ENCODE measurements at places on chromosomes 2 and 18.

- DNase-seq, result no peak
These were observed 389.5 kb upstream of the TNP1 start for GRCh38 chr2:217249121-217250012.

DNA sequence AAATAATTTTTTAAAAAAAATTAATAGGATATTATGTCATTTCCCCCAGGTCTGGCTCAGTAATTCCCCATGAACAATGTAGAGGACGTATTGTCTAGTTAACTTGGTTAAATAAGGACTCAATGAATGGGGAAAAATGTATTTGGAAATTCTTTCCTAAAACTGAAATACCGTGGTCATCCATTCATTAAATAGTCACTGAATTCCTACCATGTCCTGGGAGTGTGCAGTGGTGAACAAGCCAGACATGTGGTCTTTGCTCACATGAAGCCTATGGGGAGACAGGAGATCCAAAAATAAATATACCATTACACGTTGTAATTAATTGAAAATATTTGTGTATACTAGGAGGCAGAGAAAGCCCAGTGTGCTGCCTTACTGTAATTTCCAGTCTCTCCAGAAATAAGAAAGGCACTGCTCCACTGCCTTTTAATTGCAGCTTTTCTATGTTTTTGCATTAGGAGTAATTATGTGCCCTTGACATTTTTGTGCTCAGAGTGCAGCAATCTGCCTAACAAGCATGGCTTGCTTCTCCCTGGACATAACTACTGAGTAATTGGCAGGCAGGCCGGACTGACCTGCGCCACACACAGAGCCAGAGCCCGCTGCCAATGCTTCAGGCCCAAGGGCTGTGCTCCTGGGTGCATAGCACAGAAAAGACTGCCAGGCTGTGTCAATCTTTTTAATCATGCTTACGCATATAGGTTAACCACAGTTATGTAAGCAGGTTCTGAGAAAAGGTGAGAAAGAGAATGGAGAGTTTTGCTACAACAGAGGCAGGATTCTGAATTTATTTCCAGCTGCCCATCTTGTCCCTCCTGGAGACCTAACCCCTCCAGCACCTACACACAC, 22.2 kb upstream of the TTC39C start:
- no peak for DNase-seq

- no peak for DNase-seq
These were observed 9.6 kb downstream of the CFAP221 start for GRCh38 chr2:119553687-119554344.

DNA sequence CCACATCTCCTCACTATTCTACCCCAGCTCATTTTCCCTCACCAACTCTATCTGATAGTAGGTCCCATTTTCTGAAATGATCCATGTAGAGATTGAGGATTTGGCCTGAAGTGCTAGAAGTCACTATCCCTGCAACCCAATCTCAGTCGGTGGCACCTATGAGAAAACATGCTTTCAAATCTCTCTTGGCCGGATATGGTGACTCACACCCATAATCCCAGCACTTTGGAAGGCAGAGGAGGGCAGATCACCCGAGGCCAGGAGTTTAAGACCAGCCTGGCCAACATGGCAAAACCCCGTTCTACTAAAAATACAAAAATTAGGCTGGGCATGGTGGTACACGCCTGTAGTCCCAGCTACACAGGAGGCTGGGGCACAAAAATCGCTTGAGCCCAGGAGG, 19.1 kb upstream of the MARCHF4 start:
- no peak for DNase-seq

DNA sequence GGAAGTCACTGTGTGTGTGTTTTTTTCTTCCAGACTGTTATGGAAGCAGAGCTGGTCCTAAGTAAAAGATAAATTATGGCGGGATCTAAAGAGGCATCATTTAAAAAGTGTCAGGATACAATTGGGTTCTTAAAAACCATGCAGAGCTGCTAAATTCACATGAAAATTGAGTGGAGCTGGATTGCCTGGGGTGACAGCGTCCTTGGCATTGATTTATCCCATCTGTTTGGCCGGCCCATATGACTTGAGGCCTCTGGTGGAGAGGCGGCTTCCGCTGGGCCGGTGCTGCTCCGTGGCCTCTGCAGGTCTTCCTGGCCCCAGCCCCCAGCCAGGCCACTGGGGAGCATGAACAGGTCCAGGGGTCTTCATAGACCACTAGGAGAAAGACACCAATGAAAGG, 165.5 kb downstream of the GLI2 start:
- no peak for DNase-seq

DNA sequence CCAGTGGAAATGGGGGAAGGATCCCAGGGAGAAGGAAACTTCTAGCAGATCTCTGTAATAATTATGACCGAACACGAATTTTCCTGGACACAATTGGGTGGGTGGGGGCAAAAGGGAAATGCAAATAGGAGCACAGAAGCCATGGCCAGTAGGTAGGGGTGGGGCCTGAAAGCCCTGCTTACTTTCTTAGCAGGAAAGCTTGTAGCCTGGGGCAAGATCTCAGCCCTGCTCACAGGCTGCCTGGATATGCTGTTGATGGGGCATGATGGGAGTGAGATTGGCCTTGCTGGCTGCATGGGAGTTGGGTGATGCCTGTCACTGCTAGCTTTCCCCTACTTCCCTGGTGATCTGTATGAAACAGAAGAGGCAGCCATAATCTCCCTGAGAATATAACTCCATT, 45.9 kb upstream of the SPOPL start:
- DNase-seq, result no peak

DNA sequence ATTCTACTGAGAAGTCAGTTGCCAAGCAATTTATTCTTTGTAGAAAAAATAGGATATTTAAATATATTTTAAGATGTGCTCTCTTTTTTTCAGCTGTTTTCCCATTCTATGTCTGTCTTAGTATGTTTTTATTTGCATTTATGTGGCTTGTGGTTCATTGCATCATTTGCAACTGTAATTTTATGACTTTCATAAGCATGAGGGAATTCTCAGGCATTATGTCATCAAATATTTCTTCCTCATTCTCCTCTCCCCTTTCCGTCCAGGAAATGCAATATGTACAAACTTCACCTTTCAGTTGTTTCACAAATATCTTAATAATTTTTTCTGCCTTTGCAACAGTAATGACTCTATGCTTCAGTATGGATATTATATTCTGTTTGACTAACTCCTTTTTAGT, 560.2 kb upstream of the LRATD1 start:
- no peak for DNase-seq

- no peak for DNase-seq
These were observed 12.6 kb downstream of the HOXD3 start for GRCh38 chr2:176169711-176170110.

- no peak for DNase-seq
These were observed 92.5 kb upstream of the CXCR4 start for GRCh38 chr2:136210455-136210805.

DNA sequence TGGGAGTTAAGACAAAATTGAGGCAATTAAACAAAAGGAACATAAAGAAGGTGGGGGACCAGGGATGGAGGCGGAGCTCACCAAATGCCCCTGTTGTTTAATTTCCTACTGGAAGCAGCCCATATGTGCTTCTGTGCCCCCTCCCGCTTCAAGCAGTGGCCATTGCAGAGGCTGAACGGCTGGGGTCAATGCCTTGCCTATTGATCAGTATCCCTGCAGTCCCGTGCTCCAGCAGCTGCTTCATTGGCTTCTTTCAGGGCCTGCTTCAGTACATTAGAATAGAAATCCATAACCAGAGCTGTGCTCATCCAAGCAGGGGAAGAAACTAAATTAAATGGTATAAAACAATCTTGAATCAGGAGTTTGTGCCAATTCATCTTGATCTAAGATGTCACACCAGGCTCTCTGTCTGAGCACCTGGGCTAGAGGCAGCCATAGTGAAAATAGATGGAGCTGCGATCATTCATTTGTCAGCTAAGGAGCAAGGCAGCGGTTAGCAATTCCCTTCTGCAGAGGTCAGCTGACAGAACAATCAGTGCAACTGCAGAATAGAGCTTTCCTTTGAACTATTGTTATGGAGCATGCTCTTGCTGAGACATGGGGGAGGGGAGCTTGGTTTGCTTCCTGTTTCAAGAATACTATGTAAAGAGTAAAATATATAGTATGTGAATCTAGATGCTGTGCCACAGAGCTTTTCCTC, 222.4 kb downstream of the WDR7 start:
- no peak for DNase-seq

DNA sequence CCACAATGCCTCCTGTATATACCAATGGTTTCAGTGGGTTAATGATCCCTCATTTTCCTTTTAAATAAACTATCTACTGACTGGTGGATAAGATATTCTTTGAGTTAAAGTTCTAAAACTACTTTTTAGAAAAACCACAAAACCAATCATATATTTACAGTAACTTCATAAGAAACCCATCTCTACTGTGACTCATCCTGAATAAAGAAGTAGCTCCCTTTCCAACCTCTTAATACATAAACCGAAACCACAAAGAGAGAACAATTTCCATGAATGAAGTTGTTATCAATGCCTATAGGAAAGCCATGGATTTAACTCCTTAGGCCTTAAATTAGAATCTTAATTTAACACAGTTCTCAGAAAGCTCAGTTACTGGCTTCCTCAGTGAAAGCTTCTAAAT, 227.0 kb upstream of the SMAD7 start:
- DNase-seq, result no peak

DNA sequence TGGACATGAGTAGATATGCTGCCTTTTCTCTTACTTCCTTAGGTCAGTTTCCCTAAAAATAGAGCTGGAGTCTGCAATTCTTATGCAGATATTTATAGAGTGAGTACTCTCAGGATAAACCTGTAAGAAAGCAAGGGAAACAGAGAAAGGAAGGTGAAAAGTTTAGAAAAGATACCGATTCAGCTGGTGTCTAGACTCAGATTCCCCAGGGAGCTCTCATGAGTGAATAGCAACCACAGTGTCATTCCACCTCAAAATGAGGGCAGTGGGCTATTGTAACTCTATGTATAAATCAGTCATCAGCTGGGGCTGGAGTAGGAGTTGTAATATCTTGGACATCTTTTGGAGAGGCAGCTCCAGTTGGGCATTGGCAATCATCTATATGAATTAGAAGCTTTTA, 1485.1 kb upstream of the TMEFF2 start:
- DNase-seq, result no peak

- DNase-seq, result no peak
These were observed 16.6 kb upstream of the GALNT1 start for GRCh38 chr18:35564795-35565453.

GRCh38 chr2:95076705-95077529, 44.7 kb downstream of the MRPS5 start:
- peak; percentile 63 for DNase-seq

DNA sequence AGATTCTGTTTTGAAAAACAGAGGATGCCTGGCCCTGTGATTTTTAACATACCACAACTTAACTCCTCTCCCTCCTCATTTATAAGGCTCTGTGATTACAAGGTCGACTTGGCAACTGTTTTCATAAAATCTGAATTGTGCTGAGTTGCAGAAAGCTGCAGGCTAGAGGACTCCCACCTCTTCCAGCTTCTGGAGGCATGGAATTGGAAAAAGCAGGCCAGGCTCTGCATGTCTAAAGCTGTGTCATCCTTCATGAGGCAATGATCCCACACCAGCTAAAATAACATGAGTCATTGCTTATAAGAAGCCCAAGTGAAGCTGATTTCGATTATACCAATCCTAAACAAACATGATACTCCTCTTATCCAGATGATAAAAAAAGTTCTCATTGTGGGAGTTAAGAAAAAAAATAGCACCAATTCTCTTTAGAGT, 11.7 kb downstream of the ARHGAP28 start:
- no peak for DNase-seq

DNA sequence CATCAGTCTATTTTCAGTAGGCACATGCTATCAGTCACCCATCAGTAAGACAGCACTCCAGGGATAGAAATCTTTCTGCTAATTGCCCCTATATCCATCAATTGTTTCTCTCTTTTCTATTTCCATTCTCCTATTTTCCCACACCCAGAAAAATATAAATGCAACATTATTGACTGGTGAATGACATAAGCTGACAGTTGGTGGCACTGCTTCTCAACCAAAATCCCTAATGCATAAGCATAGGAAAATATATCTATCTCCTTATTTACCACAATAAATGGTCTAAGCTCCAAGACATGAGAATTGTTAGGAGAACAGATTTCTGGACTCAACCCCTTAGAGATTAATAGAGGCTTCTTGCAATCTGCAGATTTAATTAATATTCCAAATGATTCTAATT, 64.0 kb upstream of the REG3A start:
- DNase-seq, result no peak

GRCh38 chr2:21552981-21553380, 429.2 kb downstream of the TDRD15 start:
- no peak for DNase-seq

DNA sequence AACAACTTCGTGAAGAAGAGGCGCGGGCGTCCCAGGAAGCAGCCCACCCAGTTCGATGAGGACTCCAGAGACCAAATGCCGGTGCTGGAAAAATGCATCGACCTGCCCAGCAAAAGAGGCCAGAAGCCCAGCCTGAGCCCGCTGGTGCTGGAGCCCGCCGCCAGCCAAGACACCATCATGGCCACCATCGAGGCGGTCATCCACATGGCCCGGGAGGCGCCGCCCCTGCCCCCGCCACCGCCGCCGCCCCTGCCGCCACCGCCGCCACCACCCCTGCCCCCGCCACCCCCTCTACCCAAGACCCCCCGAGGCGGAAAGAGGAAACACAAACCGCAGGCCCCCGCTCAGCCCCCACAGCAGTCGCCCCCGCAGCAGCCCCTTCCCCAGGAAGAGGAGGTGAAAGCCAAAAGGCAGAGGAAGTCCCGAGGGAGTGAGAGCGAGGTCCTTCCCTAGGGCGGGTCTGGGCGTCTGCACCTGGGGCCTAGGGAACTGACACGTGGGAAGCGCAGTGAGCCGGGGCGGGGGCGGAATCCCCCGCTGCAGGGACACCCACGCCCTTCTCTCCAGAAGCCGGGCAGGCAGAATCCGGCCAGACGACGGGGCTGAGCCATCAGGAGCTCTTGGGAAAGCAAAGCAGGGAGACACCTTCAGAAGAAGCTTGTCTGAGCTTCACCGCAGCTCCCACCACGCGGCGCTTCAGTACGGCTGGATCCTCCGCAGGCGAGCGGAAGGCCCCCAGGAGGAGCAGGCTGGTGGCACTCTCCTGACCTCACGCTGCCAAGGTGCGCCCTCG, 382.8 kb downstream of the SETBP1 start:
- no peak for DNase-seq

- no peak for DNase-seq
These were observed 176.4 kb upstream of the ID2 start for GRCh38 chr2:8505311-8505920.

DNA sequence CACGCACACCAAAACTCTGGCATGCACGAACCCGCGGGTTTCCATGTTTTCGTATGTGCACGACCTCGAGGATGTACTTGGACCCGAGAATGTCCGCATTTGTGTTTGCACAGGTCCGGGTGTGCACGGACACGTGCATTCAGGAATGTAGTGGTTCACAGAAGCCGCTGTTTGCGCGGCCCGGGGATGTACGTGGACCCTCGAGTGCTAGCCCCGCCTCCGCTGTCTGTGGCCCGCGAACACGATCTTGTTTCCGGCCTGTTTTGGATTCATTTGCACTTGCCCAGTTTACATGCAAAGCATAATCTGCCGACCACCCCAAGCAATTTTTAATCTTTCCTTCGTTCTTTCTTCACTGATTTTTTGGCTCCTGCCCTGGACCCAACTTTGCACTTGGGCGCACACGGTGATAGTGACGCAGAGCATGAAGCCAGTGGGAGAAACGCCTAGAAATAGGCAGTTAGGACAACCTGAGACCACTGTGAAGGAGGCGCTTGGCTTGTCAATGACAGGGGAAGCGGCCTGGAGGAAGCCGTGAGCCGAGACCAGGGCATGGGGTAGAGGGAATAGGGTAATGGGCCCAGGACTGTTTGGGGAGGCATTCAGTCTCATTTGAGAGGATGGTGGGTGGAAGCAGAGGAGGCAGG, 45.4 kb upstream of the PTMA start:
- DNase-seq, result no peak

Measured in stimulated activated CD8-positive, alpha-beta memory T cell treated with anti-CD3 and anti-CD28 coated beads, Interleukin-15, amount 100 ng/mL, for 24 hours (primary cell).